Naive B cell (primary cell): ENCODE measurements at places on chromosomes 12 and 14. TPM values are rescaled to one million over a fixed set of nuclear protein-coding genes. Genes with fewer than 3 reads are reported as not detected.

GRCh38 chr12:12759234-12759915 lies 26.1 kb upstream of the APOLD1 start:
- DNase-seq = no peak

DNA sequence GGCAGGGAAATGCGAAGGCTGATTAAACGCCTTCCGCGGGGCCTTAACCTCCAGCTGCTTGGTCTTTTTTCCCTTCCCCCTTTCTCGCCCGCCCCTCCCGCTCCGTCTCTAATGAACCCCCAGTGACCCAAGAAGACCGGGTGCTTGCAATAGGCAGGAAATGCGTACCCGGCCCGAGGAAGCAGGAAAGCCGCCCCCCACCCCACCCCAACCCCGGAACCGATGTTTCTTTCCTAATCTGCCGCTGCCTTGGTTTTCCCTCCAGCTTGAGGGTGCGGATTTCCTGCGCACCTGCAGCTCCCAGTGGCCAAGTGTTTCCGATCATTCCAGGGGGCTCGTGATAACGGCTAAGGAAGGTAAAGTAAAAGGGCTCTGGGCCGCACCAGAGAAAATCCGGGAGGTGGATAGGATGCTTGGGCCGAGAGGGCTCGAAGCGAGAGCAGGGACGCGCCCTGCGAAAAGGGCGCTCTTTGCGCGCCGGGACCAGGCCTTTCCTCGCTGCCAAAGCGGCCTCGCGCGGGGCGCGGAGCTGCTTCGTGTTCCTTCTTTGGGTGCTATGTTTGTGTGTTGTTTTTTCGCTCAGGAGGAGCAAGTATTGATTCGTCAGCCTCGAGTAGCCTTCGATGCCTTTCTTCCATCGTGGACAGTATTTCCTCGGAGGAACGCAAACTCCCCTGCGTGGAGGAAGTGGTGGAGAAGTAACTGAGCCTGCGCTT lies 983 bp downstream of the MYF6 start:
- no peak for DNase-seq

- DNase-seq = no peak
Measured at GRCh38 chr12:92122941-92123779, 22.5 kb downstream of the BTG1 start.

- no peak for DNase-seq
Measured at GRCh38 chr12:54700301-54700700, 52.1 kb upstream of the DCD start.

DNA sequence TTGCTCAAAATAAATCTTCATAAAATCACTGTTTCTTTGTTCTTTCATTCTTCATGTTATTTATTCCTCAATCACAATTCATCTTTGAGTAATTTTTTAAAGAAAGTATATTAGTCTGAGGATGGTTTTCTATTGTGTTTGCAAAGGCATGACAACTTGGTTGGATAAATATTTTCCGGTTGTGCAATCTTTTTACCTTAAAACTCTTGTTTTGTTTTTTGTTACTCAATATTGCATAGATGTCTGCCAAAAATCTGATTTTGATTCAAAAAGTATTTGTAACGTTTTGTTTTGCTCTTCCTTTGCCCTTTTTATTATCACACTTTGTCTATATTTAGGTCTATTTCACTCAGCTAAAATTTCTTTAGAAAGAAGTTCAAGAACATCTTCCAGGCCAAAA lies 86.2 kb upstream of the SYT1 start:
- DNase-seq = no peak

GRCh38 chr12:48781750-48782456 lies 7.0 kb downstream of the ADCY6 start:
- no peak for DNase-seq

DNA sequence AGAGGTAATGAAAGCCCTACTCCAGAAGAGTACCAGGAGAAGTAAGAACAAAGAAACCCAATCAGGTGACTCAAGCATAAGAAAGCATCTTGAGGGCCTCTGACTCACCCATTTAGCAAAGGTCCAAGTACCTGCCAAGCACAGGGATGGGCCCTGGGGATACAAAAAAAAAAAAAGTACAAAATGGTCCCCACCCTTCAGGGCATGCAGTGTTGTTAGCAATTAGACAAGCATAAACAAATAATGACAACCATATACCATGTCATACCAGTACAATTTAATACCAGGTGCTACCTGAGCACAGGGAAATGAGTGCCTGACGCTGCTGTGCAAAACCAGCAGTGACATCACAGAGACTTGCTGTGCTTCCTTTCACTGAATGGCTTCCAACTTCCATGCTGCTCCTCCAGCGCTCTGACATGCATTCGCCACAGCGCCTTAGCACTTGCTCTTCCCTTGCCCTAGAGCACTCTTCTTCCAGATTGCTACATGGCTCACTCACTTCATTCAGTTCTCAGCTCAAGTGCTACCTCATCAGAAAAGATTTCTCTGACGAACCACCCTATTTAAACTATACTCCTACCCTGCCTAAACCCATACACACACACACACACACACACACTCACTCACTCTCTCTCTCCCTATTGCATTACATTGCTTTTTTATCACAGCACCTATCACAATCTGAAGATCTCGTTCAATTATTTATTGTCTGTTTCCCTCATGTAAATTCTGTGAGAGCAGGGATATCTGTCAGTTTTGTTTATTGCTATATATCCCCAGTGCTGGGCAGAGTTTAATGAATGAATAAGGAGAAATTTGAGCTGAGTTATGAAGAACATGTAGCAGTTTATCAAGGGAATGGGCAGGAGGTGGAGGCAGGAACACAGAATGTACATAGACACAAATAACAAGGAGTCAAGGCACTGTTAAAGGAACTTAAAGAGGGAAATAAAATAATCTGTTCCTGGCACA lies 12.9 kb upstream of the EPS8 start:
- DNase-seq = no peak

DNA sequence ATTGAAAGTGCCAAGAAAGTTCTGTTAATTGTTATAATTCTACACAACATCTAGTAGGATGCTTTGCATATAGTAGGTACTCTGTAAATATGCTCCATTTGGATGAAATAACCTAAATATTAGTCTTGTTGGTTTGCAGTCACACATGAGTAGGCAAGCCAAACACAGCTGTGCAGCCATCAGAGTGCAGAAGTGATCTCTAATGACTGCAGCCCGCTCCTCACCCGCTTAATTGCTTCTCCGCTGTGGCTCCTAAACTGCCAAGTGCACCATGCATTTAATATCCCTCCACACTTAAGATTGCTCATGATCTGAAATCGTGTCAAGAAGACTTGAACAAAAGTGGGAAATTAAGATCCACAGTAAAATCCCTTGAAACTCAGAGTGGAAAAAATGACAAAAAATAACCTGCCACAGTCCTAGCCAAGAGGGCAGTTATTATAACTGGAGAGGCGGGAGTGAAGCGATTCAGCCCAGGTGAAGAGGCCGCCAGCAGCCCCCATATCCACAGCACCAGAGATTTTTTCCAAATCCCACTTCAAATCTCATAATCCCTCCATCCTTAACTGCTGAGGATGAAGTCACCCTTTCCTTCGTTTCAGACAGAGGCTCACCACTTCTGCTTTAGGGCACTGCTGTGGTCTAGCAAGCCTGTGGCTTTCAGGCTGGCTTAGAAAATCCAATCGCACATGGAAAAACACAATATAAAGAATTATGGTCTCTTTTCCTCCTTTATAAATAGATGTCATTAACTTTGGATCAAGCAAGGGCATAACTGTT lies 69.5 kb downstream of the TMEM30B start:
- DNase-seq = no peak

DNA sequence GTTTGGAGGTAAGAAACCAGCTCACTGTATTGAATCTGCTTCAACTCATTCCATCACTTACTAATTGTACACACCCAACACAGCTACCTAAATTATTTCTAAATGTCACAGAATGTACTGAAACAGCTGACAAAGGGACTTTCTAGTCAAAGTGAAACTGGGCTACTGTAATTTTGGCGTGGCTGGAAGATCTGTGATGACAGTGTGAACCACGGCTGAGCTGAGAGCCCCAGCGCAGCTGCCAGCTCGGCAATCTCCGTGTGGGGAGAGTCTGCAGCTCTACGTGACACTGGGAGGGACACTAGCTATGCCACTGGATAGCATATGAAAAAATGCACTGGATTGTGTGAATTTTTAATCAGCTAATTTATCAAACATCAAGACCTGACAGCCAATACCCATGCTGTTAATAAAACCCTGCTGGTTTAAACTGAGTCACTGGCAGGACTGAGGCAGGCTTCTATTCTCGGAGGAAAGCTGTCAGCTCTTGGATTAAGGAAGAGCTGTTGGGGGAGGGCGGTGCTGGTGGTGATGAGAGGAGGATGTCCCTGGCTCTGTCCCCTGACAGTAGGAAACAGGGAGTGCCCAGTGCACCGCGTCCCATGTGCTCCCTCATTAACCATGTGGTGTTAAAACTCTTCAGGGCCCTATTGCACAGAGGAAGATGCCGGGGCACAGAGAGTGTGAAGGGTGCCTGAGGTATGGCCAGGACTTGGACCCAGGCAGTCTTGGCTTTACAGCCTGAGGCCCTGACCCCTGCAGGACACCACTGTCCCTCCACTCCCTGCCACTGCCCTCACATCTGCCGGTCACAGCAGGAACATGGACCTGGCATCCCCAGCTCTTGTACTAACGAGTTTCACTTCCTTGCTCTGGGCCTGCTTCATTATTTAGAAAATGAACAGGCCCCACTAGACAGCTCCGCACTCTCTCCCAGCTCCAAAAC lies 13.3 kb downstream of the SLC15A4 start:
- no peak for DNase-seq

GRCh38 chr14:104319491-104320241 lies 181.3 kb downstream of the KIF26A start:
- DNase-seq = no peak

- no peak for DNase-seq
Measured at GRCh38 chr14:58690801-58691516, 53.2 kb downstream of the DACT1 start.

- DNase-seq = no peak
Measured at GRCh38 chr14:101457301-101457935, 103.9 kb upstream of the DIO3 start.

The MGAT2 gene
- polyA plus RNA-seq = 31.5 TPM

The ZC2HC1C gene
- 0.84 TPM for polyA plus RNA-seq

The PRKAB1 gene
- polyA plus RNA-seq = 41.4 TPM

The C14orf132 gene
- polyA plus RNA-seq = 0.87 TPM

The SLC7A7 gene
- 78.3 TPM for polyA plus RNA-seq

The DAO gene
- polyA plus RNA-seq = not detected

The KLRC4 gene
- not detected for polyA plus RNA-seq
